ENCODE measurements at places on chromosomes 3 and 15.

- no peak for DNase-seq
Observed at GRCh38 chr15:93066834-93067648, 22.0 kb downstream of the RGMA start.

- DNase-seq = no peak
Observed at GRCh38 chr3:131835906-131836305, 198.9 kb downstream of the CPNE4 start.

- DNase-seq = no peak
Observed at GRCh38 chr15:90697175-90697574, 20.0 kb upstream of the BLM start.

GRCh38 chr3:188914552-188914951, 257.2 kb upstream of the TPRG1 start:
- no peak for DNase-seq

DNA sequence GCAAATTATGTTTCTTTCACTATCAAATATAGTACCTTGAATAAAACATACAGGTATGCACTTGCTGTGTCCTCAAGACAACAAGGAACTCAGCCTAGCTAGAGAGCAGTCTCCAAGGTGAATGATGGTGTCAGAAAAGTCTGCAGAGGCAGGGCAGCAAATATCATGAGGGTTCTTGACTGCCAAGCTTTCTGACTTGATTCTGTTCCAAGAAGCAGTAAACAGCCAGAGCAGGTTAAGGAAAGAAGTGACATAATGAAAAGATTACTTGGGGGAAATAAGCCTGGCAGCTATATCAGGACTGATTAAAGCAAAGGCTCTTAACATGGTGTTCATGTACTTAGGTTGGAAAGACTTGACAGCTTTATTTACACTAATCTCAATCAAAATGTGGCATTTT, 192.2 kb upstream of the GADL1 start:
- DNase-seq = no peak

DNA sequence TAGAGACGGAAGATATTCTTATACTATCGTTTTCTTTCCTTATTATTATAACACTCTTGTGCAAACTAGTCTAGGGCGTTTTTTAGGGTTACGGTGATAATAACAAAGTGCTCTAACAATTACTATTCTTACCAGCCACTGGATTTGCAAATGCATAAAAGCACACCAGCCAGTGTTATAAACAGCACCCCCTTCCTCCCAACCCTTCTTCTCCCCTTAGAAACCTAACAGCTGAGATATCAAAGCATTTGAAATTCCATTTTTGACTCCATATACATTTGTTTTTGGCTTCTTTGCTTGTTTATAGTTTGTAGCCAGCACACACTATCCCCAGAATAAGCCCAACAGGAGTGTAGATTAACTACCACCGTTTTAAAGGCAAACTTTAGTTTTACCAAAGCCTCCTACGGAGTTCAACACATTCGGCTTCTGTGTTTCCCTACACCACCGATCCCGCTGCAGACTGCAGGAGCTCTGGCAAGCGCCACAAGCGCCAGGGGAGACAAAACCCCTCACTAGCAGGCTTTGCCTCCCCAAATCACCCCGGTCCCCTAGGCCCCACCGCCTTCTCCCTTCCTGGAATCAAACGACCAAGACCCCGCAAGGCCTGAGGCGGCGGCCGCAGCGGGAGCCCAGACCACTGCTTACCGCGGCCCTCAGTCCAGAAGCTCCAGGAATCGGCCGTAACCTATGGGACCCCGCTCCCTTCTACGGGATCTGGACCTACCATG, 461 bp downstream of the COPB2 start:
- DNase-seq = peak; percentile 22

DNA sequence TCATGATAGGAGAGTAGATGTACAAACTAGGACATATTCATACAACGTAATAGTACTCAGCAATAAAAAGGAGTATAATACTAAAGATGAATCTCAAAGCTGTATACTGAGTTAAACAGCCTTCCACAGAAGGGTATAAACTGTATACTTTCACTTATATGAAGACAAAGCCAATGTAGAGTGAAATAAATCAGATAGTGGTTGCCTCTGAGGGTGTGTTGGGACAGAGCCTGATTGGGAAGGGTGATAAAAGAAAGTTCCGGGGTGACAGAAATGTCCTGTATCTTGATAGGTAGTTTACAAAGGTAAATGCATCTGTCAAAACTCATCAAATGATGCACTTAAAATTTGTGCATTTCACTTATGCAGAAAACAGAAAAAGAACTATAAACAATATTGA, 122.5 kb downstream of the ADAM10 start:
- no peak for DNase-seq

DNA sequence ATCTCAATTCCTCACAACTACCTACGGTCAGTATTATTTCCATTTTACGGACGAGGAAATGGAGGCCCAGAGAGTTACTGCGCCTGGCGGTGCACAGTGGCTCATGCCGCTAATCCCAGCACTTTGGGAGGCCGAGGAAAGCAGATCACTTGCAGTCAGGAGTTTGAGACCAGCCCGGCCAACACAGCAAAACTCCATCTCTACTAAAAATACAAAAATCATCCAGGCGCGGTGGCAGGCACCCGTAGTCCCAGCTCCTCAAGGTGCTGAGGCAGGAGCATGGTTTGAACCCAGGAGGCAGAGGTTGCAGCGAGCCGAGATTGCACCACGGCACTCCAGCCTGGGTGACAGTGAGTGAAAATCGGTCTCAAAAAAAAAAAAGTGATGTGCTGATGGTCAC, 187.3 kb downstream of the XXYLT1 start:
- no peak for DNase-seq

- DNase-seq = no peak
Observed at GRCh38 chr3:140731440-140732119, 53.7 kb downstream of the TRIM42 start.

DNA sequence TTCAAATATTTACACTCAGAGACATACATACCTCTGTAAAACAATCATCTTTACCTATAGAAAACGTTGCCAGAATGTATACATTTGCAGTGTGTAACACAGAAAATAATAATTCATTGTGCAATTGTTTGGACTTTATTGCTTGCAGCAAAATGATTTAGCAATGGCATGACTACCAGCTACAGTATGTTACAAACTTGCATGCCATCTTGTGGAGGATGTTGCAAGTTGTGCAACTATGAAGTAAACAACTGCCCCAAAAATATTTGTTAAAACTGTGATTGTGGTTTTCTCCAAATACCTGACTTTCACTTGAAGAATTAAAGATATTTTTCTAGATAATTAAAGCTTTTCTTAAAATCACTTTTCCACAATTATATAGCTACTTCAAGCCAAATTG, 27.1 kb upstream of the C3orf49 start:
- peak; percentile 31 for DNase-seq

DNA sequence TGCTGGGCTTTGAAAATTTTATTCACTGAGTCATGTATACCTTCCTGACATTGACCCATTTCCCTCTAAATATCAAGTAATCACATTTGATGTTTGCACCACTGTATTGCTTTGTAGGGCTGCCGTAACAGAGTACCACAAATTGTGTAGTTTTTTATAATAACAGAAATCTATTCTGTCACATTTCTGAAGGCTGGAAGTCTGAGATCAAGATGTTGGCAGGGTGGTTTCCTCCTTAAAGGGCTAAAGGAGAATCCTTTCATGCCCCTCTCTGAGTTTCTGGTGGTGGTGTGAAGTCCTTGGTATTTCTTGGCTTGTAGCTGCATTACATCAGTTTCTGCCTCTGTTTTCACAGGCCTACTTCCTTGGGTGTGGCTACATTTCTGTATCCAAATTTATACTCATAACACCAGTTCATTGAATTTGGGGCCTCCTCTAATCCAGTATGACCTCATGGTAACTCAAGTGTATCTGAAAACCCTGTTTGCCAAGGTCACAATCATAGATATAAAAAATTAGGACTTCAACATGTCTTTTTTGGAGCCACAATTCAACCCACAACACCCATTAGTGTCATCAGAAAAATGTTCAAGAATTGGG, 29.1 kb upstream of the ST6GAL1 start:
- no peak for DNase-seq

GRCh38 chr3:128205558-128206145, 52.4 kb downstream of the EEFSEC start:
- no peak for DNase-seq

DNA sequence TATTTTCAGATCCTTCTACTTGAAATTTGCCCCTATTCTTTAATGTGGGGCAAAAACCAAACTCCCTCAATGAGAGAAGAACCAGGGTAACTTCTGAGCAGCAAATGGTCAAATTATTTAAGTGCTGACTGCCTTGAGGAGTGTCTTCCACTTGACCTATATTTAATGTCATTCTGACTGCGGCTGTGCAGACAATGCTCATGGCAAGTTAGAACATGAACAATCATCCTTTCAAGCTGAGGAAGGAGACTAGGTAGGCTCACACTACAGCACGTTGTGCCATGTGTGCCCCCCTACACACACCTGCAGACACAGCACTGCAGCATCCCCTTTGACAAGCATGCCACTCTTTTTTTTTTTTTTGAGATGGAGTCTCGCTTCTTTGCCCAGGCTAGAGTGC, 98.2 kb downstream of the OSBPL10 start:
- DNase-seq = no peak

DNA sequence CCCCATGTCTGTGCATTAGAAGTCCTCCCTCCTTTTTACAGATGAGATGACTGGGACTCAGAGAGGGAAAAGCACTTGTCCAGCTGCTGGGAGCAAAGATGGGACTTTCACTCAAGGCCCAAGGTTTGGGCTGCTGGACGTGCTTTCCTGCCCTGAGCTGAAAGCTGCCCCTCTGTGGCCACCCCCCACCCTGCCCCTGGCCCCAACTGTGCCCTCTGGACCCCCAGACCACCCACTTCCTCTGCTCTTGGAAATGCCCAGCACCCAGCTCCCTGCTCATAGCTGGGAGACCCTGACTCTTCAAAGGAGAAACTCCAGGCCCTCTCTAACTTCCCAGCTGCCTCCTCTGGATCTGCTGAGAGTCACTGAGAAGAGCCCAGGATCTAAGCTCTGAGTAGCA, 20.7 kb downstream of the GRIP2 start:
- DNase-seq = no peak

DNA sequence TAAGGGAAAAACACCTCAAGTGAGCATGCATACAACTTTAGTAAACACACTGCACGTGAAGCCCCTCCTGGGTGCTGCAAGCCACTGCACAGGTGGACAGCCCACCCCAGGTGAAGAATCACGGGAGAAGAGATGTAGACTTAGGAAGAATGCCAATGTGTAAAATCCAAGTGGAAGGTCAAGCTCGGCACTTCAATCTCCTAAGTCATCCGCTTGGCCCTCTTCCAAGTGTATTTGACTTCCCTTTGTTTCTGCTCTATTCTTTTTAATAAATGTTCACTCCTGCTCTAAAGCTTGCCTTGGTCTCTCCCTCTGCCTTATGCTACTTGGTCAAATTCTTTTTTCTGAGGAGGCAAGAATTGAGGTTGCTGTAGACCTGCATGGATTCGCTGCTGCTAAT, 316.6 kb downstream of the EDEM1 start:
- DNase-seq = no peak

DNA sequence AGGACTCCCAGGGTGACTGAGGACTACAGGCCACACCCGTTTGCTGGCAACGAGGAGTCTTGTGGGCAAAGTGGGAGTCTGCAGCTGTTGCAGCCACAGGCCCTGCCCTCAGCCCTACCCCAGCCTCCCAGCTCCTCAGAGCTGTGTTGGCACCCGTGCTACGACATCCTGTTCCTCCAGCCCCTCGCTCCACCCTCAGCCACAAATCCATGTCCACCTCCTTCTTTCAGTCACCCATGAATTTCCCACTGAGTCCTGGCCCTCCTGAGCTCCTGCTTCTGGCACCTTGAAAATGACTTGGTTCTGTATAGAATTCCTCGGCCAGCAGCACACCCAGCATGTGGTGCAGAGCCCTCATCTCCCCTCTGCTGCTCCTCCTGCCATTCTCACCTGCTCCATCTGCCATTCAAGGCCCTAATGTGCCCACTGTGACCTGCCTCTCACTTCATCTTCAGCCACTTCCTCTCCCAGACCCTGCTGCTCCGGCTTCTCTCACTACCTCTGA, 20.9 kb upstream of the VILL start:
- no peak for DNase-seq

DNA sequence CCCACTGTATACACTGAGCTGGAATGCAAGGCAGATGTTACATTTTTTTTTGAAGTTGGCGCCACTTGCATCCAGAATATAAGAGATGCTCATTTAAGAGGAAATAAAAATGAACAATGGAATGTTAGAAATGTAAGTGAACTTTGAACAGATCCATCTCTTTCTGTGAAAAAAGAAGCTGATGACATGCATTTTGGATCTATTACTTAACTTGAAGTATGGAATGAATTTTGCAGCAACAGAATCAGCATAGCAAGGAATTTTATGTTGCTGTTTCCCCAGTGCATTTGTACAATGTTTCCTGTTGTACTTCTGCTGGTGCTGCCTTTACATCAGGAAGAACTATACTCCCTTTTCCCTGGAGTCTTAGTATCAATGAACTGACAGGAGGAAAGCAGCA, 178.2 kb downstream of the LSAMP start:
- DNase-seq = no peak

- DNase-seq = no peak
Observed at GRCh38 chr3:27675287-27675686, 46.8 kb downstream of the EOMES start.

GRCh38 chr3:117101697-117102096, 392.1 kb downstream of the TUSC7 start:
- DNase-seq = no peak

- no peak for DNase-seq
Observed at GRCh38 chr3:31620656-31621055, 87.9 kb downstream of the STT3B start.

DNA sequence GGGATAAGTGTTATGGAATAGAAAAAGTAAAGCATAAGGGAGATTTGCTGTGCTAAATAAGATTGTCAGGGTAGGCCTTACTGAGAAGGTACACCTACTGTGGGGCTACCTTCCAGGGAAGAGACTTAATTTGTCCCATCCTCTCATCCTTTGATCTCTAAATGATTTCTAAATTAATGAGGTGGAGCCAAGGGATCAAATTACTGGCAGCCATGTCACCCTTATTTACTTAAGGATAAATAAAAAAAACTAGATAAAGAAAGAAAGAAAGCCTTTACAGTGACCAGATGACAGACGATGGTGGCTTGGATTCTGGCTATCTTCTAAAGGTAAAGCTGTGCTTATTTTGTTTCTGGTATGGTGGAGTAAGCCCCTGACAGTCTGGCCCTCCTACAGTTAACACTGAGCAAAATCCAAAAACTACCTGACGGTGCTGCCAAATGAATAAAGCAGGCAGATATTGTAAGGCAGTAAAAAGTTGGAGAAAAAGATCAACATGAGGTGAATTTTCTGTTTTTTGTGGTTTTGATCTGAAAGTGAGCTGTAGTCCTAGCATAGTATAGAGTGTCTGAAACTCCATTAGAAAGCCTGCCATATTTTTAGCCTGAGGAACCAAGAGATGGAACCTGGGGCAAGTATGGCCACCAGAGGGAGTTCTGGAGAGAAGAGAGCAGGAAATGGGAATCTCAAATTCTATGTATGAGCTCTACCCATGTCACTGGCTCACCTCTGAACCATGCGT, 285.1 kb upstream of the MANF start:
- peak; percentile 63 for DNase-seq

DNA sequence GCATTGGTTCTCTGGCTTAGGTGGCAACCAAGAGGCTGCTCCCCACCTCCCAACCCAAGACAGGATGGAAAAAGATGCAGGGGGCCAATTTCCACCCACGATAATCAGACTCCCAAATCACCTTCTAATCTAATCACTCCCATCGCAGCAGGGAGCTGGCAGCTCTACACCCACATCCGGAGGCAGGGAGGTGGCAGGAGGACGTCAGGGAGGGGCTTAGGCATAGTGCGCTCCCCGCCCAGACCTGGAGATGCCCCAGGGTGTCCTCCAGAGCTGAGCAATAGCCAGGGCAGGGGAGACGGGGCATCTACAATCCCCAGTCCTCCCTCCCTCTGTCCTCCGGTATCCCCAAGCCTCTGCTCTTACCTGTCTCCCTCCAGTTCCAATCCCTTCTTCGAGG, 70.5 kb upstream of the SEC13 start:
- DNase-seq = no peak

Data from ACHN (cell line).